ENCODE measurements at places on chromosomes 1 and 21.

GRCh38 chr1:2049225-2049717 is 940 bp upstream of the PRKCZ start:
- peak; percentile 56 for DNase-seq

- no peak for DNase-seq
These were observed 28.3 kb downstream of the RAB3GAP2 start for GRCh38 chr1:220243947-220244346.

DNA sequence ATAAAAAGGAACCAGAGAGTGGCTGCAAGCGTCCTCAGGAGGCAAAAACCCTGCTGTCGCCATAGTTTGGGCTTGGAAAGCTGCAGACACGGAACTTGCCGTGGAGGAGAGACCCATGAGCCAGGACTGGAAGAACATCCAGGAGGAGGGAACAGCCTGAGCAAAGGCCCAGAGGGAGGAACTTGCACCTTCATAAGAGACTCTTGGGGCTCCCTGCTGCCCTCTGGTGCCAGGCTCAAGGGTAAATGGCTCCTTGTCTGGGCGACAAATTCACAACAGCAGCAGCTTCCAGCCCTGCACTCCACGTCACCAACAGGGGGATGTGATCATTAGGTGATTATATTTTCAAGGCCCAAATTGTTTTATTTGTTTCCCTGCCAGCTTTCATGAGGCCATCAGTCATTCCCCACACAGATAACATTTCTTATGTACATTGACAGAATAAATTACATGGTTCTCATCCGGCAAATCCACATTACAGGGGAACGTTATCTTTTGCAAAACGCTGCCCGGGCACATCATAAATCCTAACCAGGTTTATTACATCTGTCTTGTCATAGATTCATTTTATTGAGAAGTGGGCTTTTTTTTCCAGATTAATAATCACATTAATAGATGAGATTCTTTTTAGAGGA is 143.0 kb upstream of the GRIK3 start:
- peak; percentile 64 for DNase-seq

GRCh38 chr21:44498280-44499210 is 41.5 kb downstream of the KRTAP10-1 start:
- DNase-seq, result no peak

GRCh38 chr21:44804762-44805161 is 3.1 kb upstream of the UBE2G2 start:
- DNase-seq, result no peak

- DNase-seq, result no peak
These were observed 2.9 kb upstream of the CCN1 start for GRCh38 chr1:85577419-85578320.

DNA sequence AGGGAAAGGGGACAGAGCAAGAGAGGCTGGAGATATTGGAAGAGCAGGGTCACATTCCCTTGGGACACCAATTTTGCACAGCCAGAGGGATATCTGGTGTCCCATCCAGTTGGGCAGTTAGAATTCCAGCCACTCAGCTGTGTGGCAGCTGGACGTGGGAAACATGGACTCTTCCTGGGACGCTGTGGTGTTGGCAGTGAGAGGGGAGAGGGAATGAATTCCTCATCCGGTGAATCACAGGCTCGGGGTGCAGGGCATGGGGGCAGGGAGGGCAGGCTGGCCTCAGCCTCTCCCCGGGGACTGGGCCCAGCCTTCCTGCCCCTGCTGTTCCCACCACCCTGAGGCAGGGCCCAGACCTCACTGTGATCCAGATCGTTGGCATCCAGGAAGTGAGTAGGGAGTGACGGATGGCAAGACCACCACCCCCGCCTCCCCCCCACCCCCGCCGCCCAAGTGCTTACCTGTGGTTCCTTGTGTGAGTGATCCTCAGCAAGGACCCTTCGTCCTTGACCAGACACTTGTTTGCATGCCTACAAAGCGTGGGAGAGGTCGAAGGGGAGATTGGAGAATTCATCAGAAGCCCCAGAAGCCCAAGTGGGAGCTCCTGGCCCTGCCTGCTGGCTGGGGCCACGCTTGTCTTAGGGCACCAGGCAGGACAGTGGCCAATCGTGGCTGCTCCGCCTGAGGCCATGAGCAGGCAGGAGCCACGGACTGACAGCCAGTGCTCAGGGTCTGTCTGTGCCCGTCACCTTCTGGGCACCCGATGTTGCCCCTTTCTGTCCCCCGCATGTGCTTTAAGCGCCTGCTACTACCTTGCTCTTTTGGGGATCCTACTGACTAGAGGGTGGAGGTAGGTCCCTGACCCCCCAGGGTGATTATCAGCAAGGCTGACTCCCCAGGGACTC is 8.7 kb downstream of the WNT3A start:
- no peak for DNase-seq

DNA sequence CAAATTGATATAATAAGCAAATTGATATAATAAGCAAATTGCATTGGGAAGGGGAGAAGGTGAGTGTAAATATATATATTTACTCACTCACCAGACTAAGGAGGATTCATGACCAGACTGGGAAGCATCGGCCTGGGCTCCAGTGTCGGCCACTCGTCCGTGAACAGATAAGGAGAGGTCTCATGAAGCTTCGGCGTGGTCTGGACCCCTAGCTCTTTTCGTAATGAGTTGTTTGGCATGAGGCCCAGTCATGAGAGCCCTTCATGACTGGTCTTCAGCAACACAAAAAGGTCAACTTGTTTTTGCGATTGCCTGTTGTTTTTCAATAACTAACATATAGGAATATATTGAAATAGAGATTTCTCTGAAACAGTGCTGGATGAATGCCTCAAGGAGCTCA is 222.9 kb upstream of the KCNK2 start:
- DNase-seq, result no peak

GRCh38 chr21:27057997-27058396 is 91.1 kb upstream of the ADAMTS5 start:
- no peak for DNase-seq

DNA sequence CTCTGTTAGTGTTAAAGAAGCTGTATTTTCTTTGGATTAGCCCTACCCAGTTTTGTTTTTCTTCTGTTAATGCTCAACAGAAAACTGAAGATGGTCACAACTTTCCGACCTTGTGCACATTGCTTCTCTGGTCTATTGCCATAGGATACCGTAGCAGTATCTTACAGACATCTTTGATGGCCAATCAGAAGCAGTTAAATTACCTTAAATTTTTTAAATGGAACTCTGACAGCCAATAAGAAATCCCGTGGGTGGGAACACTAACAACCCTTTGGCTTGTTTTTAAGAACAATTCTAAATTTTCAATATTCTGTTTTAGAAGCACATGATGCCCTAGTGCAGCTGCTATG is 17.2 kb downstream of the NFYC start:
- peak; percentile 79 for DNase-seq

DNA sequence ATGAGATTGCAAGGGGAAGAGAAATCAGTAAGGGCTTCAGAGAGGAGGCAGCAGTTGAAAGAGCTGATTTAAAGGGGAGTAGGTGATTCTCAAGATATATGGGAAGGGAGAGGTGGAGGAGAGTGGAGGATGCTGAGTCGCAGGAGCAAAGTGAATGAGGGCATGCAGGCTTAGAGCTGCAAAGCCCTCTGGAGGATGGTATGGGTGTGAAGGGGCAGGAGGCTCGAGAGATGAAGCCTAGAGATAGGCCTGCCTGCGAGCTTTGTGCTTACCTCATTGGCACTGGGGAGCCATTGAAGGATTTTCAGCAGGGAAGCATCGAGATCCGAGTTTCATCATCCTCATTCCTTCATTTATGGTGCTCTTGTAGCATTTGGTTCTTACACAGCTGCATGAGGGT is 15.8 kb upstream of the SH2D2A start:
- DNase-seq, result no peak

DNA sequence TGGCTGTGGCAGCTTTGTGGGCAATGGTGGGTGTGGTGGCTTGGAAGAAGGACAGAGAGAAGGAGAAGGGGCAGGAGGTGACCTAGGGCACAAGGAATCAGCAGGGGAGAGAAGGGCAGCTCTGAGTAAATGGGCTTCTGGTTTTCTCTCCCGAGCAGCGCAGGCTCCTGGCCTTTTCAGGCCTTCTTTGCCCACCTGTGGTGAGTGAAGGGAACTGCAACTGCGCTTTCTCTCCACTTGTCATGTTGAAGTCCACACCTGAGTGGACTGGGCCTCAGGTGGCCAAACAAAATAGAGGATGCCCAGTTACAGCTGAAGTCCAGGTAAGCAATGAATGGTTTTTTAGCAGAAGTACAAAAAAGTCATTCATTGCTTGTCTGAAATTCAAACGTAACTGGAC is 29.4 kb upstream of the KCNA10 start:
- peak; percentile 22 for DNase-seq

DNA sequence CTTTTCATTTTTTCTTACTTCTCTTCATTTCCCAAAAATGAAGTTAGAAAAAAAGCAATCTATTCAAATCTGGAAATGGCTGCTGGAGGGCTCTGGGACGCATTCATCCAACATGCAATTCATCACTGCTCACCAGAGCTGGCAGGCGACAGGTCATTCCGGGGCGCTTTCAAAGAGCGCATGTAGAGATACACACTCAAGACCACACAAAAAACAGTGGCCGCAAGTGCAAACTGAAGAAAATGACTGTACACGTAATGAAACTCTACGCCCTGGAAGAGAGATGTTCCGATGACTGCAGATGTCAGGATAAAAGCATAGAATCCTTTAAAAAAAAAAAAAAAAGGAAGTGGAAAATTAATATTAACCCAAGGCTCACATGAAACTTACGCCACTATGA is 15.5 kb downstream of the LBR start:
- no peak for DNase-seq

- peak; percentile 29 for DNase-seq
These were observed 487.3 kb upstream of the PTBP2 start for GRCh38 chr1:96234299-96234698.

- no peak for DNase-seq
These were observed 56.1 kb downstream of the DNTTIP2 start for GRCh38 chr1:93822730-93823425.

DNA sequence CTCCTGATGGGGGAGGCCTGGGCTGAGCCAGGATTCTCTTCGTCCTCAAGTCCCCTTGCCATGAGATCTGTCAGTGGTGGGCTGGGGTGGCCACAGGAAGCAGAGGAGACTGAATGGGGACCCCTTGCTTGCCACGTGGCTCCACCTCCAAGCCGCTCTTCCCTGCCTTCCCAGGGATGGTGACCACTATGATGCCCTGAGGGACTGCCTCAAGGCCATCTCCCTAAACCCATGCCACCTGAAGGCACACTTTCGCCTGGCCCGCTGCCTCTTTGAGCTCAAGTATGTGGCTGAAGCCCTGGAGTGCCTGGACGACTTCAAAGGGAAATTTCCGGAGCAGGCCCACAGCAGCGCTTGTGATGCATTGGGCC is 20.9 kb upstream of the TMEM222 start:
- DNase-seq, result no peak

- DNase-seq, result no peak
These were observed 57.0 kb downstream of the KIFAP3 start for GRCh38 chr1:170017478-170017877.

DNA sequence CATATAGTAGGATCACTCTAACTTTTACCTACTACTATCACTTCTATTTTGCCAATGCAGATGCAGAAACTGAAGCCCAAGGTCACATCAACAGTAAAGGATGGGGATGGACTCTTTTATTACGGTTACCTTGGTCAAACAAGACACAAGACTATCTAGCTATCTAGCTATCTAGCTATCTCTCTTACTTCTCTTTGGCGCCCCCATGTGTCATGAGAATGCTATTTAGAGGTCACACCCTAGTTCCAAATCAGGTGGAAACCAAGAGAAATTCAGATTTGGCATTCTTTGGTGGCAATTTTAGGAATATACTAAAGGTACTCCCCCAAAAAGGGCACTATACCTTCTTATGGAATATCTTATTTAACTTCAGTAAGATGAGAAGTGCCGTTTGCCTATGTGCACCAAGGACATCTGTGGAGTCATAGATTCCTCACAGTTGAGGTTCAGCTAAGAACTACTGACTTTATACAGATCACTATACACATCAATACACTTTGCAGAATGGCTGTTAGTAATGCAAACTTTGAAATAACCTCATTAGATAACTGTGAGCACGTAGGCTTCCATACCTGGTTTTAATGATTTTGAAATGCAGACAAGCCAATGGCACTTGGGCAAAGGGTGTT is 6.7 kb downstream of the ZNF648 start:
- DNase-seq, result peak; percentile 26

GRCh38 chr1:78687914-78688313 is 38.3 kb downstream of the IFI44 start:
- no peak for DNase-seq

- DNase-seq, result no peak
These were observed 34.4 kb upstream of the ZNF648 start for GRCh38 chr1:182095946-182096345.

- DNase-seq, result peak; percentile 13
These were observed 38.4 kb downstream of the IGSF21 start for GRCh38 chr1:18145851-18146618.

GRCh38 chr21:38166173-38166535 is 90.6 kb upstream of the KCNJ15 start:
- no peak for DNase-seq

- no peak for DNase-seq
These were observed 14.3 kb downstream of the FBXO28 start for GRCh38 chr1:224127925-224128819.

- DNase-seq, result no peak
These were observed 1.2 kb downstream of the C2CD4D start for GRCh38 chr1:151838222-151839081.

DNA sequence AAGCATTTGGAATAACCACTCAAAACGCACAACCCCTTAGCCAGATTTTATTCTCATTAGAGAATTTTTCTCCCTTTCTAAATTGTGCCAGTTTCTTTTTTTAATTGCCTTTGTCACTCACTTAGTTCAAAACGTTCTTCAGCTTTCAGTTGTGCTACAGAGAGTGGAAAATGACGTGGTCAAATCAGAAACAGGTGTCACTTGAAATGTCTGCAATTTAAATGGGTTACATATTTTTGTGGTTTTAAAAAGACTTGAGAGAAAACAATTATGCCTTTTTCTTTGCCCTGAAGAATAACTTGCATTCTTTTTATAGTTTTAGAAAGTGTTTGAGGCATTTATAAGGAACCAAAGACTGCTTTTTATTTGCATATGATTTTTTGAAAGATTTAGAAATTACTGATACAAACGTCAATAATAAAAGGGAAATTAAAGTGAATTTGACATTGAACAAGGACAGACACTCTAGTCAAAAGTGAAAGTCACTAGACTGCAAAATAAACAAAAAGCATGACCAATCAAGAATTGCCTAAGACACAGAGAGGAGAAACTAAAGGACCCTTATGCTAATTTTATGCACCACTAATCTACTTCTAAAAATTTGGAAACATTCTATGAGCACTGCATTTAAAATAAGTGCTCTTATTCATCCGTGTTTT is 191.0 kb downstream of the TPR start:
- no peak for DNase-seq

GRCh38 chr1:47388891-47389238 is 27.2 kb upstream of the FOXE3 start:
- peak; percentile 35 for DNase-seq

Data from HCT116 (cell line).